ENCODE measurements at places on chromosomes 7 and 10.

- no peak for DNase-seq
Observed at GRCh38 chr7:47647181-47647917, 65.4 kb upstream of the TNS3 start.

GRCh38 chr7:25823571-25823970 is 328.4 kb upstream of the NFE2L3 start:
- no peak for DNase-seq

DNA sequence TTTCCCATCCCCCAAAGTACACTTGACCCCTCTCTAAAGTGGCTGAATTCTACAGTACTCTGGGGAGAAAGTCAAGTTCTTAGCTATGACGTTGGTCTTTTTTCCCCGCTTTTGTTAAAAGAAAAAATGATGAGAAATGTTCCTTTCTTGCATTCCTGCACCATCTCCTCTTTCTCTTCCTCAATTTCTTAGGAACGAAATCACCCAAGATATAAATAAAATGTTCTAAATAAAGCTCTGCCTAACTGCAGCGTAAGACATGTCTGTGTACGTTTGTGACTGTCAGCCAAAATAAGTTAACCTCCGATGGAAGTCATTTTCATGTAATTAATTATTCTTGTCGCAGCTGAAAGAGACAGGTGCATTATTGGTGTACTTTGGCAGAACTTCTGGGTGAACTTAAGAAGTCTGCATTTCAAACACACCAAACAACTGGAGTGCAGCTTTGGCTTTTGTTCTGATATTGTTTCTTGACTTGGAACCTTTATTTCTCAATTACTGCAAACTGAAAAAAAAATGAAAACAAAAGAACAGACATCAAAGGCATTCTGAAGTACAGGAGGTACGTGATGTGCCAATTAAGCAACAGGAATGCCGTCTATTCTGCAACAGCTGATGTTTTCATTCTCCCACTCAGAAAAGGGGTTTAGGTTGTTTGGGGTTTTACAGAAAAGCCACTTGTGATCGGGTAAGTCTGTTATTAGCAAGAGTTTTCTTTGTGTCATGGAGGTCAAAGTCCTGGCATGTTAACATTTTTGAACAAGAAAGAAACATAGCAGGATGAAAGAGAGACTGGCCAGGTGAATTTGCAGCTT is 82.4 kb upstream of the SDK1 start:
- no peak for DNase-seq

DNA sequence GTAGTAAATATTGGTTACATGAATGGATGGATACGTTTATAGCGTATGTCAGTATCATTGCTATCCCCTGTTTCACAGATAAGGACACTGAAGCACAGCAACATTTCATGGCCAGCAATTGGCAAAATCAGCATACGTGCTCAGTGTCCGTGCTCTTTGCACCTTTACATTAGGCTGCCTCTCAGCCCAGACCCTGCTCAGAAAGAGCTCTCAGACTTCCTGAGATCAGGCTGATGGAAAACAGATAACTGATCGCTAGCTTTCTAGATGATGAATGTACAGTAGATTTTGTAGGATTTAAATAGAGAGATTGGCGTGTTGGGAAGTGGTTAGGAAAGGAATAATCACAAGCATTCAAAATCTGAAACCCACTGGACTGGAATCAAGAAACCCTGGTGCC is 106.7 kb downstream of the ARID5B start:
- no peak for DNase-seq

DNA sequence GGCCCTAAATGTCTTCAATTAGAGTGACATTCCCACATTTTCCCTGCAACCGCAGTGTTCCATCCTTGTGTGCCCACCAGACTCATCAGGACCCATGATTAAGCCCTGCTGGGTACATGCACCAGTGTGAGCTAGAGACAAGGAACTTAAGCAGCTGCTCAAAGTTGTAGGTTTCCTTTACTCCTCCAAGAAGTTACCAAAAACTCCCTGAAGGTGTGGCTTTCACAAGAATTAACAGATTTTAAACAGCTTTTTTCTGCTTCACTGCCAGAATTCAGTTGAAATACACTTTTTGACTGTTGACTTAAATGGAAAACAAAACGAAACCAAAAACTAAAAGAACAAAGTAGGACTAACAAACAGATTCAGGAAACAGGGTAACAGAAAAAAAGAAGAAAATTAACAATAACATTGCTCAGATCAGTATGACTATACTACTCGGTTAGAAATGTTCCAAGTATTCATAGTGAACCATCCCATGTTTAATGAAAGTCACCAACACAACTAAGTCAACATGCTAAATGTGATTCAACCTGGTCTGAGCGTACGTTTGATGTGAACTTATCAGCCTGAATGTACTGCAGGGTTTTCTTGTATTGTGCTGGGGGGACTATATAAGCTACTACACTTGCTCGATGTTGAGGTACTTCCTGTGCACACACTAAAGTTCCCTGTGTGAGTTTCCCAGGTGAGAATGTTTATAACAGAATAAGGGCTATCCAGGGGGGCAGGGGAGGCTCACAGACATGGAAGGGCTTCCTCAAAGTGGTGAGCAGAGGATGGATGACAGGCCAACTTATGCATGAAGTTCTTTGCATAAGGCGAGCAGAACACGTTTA is 22.2 kb downstream of the SLC37A3 start:
- DNase-seq, result no peak

DNA sequence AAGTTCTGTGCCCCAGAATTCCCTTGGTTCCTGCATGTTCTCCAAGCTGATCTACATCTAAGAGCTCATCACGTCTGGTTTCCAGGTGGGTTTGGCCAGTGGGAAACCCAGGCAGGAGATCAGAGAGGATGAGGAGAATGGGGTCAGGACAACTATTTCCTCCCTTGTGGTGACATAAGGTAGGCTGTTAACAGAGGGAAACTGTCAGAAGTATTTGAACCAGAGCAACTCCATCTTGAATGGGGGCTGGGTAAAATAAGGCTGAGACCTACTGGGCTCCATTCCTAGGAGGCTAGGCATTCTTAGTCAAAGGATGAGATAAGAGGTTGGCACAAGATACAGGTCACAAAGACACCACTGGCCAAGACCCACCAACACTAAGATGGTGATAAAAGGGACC is 19.1 kb downstream of the GARIN1A start:
- no peak for DNase-seq

DNA sequence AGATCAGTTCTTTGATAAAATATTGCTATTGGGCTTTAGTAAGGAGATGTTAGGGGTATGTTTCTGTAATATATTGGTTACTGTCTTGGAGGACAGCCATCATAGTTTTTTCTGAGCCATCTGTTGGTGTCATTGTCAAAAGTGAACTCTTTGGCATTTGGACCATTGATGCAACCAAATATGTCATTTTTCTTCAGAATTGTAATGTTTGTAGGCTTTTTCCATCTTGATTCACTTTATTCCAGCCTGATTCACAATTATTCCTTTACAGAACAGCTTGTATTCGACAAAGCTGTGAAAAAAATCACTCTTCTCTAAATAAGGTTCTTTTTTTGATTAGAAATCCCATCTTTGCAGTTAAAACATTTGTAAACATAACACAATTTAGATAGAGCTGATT is 37.4 kb downstream of the SMNDC1 start:
- no peak for DNase-seq

DNA sequence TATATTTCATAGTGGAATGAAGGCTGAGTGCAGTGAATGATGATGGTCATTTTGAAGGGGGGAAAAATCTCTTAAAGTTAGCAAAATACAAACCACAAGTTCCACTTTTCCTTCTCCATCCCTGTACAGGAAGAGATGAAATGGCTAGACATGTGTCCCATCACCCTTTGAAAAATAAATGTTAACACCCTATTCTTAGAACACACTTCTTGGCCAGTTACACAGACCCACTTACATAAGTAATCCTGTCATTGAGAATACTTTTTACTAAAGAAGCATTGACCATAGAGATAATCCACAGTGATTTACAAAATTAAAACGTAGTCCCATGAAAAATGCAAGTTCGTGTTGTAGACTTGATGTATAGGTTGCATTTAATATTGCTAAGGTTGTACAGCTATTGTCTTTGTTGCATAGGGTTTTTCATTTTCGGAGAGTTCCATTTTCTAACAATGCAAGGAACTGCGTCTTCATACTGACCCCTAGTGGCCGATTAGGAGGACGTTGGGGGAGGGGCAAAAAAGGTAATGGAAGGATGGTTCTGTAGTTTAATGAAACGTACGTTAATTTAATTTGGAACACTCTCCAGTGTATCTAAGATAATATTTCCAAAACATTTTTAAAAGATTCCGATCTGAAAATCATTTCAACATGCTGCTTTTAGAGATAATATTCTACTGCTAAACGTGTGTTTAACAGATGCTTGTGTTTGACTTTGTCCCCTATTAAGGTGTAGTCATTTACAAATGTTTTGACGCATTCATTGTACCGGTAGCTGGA is 60.9 kb downstream of the ARMC3 start:
- peak; percentile 38 for DNase-seq

- no peak for DNase-seq
Observed at GRCh38 chr7:99111591-99111990, 32.3 kb downstream of the SMURF1 start.

DNA sequence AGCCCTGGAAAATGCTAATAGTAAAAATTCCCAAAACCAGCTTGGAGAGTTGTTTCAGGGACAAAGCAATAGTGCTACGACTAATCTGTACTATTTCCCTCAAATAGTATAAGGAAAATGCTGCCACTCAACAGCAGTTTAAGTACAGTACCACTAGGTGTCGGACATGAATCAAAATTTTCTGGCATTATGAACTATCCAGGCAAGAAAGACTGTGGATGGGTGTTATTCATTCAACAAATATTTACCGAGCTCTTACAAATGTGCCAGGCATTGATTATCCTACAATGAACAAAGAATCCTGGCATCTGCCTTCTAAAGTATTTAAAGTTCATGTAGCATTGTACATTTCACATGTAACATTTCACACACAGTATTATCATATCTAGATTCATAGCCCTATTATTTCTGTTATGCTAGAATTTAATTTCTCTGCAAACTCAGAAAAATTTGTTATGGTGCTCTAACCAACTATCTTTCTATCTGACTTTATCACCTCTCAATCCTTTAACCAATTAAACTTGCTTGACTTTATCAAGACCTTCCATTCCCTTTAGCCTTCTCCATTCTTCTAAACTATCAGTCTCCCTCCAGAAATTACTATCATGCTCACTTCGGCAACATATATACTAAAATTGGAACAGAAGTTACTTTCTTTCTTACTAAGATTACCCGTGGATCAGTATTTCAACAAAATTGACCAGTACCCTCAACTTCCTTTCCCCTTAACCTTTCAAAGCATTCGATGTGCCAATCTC is 80.6 kb downstream of the ARHGAP21 start:
- DNase-seq, result no peak

- no peak for DNase-seq
Observed at GRCh38 chr7:121017586-121017985, 29.1 kb downstream of the CPED1 start.

- no peak for DNase-seq
Observed at GRCh38 chr7:69714886-69715576, 116.8 kb downstream of the AUTS2 start.

GRCh38 chr7:4882169-4883032 is 1.1 kb downstream of the RADIL start:
- peak; percentile 65 for DNase-seq

- DNase-seq, result no peak
Observed at GRCh38 chr10:92778091-92778490, 70.2 kb upstream of the EXOC6 start.

GRCh38 chr10:31148951-31149350 is 117.3 kb upstream of the ZNF438 start:
- no peak for DNase-seq

DNA sequence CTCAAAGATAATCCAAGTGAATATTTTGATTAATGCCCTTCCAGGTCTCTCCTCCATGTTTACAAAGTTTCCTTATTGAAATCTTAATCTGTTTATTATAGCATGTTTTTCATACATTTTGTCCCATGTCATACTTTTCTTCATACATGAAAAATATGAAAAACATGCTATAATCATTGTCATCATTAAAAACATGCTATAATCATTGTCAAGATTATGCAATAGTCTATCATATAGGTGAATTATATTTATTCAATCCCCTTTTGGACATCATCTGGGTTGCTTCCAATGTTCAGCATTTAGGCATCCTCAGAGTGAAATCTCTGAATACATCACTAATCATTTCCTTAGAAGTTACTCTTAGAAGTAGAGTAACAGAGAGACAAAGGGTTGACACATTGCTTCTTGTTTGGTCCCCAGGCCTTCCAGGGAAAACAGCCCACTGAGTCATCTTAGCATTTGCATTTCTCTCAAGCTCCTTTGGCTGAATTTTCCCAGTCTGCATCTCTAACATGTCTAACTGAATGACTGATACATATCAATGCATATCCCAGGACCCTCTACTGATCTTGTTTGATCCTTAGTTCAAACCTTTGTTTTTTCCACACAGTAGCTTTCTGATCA is 87.0 kb downstream of the SGMS1 start:
- no peak for DNase-seq

DNA sequence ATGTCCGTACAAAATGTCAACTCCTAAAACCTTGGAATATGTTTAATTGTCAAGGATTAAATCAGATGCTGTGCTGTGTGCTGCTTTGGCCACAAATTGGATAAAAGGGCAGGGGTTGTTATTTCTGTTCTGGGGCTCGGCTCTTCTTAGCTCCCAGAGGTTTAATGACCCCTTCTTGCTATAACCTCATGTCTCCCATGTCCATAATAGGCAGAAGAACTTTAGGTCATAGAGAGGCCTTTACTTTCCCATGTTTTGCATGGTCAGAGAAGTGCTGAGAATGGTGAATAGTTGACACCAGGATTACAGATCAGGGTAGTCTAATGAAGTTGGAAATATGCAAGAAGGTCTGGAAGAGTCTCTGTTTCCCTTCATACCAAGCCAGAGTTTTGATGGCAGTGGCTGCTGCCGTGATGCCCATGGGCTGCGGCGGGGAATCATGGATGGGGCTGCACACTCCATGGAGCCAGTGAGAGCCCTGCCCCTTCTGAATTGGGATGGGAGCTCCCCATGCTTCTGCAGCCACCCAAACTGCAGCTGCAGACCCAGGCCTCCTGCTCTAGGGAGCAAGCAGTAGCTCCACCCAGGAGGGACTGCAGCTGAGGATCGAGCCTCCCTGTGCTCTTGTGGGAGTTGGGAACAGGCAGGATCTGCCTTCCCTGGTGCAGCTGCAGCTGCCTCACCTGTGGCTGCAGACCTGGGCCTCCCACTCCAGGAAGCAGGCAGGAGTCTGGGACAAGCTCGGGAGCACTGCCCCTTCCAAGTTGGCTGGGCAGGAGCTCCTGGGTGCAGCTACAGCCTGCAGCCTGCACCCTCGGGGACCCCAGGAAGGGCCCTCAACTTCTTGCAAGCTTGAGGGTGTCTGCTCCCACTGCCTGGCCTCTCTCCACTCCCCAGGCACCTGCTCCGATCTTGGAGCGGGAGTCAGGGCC is 23.1 kb upstream of the STEAP4 start:
- DNase-seq, result no peak

DNA sequence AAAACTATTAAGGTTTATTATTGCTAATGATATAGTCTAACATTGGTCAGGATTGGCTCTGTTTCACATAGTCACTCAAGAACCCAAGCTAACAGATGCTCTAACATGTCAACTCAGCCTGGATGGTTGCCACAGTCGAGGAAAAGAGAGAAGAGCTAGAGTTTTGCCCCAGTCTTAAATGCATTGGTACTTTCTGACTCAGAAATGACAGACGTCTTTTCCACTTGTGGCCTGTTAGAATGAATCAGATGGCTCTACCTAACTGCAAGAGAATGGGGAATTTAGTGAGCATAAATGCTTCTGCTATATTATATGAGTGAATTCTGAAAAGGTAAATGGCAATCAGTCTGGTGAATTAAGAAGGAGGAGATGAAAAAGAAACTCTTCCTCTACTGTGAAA is 13.9 kb downstream of the HECTD2 start:
- DNase-seq, result no peak

Data from ovary (tissue), 10 donors.